DMS 273 treated with DMSO at 0.1 percent for 48 hours (cell line): ENCODE measurements at places on chromosomes 4 and X.

- peak; percentile 19 for DNase-seq
Measured at GRCh38 chr4:169619518-169619957, 840 bp upstream of the CLCN3 start.

DNA sequence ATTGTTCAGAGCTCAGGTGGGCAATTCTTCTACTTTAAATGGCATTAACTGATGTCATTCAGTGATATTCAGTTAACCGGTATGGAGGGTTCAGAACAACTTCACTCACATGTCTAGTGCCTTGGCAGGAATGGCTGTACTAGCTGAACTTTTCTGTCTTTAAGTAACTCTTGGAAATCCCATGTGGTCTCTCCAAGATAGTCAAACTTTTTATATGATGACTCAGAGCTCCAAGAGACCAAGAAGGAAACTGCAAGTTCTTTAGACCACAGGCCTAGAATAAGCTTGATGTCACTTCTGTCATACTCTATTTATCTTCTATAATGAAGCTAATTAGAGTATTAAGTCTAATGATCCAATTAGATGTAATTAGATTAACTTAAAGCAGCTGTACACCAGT, 24.9 kb downstream of the LHFPL1 start:
- no peak for DNase-seq

GRCh38 chr4:86896596-86896995, 4.4 kb upstream of the C4orf36 start:
- DNase-seq = no peak

- no peak for DNase-seq
Measured at GRCh38 chr4:80005863-80006262, 67.2 kb downstream of the ANTXR2 start.

GRCh38 chr4:122099896-122100295, 52.2 kb upstream of the BLTP1 start:
- no peak for DNase-seq

- DNase-seq = no peak
Measured at GRCh38 chrX:16838202-16839066, 31.7 kb downstream of the RBBP7 start.

GRCh38 chrX:150582338-150582948, 14.0 kb downstream of the MTM1 start:
- no peak for DNase-seq

GRCh38 chrX:50447535-50447934, 23.1 kb downstream of the DGKK start:
- DNase-seq = no peak

- no peak for DNase-seq
Measured at GRCh38 chrX:53319614-53320542, 38.5 kb upstream of the IQSEC2 start.

DNA sequence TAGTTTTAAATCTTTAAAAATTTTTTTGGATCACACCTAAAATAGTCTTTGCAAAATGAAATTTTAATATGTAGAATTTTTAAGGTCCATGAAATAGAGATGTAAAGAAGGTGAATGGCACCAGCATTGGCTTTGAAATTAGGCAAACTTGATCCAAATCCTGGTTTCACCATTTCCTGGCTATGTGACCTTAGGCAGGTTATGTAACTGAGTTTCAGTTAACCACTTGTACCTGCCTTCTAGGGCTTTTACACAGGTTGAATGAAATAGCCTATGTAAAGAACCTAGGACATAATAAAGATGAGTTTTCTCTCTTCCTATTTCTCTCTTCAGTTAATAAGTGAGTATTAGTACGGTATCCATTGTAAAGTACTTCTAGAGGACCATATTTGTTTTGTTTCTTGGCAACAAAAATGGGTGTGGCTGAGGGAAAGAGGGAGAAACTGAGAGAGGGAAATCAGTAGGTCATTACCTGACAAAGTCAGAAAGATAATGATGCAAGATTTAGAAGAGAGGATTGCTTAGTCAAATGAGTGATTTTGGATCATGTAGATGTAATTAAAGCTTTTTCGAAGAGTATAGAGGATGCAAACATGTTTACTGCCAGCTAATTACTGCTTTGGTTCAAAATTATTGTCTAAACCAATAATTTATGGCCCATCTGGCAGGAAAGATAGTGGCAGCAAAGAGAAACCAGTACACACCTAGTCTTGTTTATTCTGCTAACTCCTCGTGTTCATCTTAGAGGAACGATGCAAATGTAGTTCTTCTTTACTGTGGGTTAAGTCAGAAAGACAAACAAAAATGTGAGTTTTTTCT, 81.9 kb downstream of the PDLIM5 start:
- DNase-seq = no peak

DNA sequence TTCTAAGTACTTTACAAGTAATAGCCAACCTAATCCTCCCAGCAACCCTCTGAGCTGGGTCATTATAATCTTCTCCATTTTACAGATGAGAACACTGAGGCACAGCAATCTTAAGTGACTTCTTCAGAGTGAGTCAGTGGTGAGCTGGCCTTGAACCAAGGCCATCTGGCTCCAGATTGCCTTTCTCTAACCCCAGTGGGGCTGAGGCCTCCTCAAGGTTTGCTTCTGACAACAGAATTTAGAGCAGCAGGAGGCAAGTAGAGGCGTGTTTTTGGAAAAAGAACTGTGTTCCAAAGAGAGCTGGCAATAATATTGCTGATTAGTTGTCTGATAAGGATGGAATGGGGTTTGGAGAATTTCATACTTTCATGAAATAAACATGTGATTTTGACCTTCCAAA, 41.2 kb downstream of the PIR start:
- DNase-seq = peak; percentile 60

DNA sequence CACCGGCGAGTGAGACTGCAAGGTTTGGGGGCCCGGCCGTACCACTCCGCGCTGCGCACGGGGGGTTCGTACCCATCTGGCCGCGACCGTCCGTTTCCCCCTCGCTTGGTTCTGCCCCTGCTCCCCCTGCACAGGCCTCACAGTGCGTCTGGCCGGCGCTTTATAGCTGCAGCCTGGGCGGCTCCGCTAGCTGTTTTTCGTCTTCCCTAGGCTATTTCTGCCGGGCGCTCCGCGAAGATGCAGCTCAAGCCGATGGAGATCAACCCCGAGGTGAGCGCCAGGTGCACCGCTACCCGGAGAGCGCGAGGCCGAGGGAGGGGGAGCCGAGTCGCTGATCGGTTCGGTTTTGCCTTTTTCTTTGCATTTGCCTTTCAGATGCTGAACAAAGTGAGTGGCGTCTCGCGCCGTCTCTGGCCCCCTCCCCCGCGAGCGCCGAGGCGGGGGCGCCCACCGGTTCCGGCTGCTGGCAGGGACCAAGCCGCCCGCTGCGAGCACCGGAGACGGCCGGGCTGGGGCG, at the start of gene UCHL1:
Gene UCHL1 (plus strand): TSS at position 189 of the 517 bp plus-strand sequence. CDS start 49 bp downstream, at position 238.
- peak; percentile 76 for DNase-seq

DNA sequence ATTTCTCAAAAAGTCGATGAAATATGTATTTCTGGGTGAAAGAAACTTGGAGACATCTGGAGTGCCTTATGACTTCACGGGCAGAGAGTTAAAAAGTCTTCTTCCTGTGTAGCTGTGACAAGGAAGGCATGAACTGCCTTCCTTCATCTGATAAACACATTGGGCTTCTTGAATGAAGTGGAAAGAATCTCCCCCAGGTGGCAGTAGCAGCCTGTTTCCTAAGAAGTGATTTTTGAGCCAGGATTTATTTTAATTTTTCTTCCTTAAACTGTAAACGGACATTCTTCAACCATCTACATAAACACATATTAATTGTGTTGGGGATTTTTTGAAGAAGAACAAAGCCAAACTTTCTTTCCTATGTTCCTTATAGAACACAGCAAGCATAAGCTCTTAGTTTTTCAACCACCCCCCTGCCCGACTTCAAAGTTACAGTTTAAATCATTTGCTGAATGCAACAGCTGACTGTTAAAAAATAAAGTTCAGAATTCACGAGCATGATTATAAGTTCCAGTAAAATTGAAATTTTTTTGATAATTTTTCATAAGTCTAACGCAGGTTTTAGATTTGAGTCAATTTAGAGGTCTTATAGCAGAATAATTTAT, 980 bp upstream of the GIMD1 start:
- peak; percentile 4 for DNase-seq

DNA sequence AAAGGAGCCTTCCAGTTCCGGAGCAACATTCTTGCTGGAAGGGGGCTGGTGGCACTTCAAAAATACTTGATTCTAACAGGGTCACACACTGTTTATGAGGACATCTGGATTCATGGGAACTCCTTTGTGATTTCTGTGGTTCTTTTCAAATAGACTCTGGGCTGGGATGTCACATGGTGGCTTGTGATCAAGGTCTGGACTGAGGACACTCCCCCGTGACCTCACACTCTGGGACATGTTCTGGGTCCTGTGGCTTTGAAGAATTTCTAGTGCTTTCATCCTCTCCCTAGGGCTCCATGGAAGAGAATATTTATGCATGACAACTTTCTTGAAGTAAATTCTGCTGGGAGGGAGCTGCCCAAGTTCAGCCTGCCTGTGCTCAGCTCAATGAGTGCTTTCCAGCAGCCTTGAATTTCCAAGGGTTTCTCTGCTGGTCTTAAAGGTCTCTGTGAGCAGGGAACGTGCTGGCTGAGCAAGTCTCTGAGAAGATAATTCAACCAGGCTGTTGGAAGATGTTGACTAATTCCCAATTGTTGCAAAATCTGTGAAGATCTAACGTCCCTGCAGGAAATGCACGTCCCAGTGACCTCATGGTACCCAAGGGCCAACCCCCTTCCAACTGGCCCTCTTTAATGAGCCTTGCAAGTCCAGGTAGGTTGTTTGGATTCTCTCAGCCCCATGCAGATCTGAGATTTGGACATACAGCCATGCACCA, 36.3 kb downstream of the GPR143 start:
- DNase-seq = no peak

DNA sequence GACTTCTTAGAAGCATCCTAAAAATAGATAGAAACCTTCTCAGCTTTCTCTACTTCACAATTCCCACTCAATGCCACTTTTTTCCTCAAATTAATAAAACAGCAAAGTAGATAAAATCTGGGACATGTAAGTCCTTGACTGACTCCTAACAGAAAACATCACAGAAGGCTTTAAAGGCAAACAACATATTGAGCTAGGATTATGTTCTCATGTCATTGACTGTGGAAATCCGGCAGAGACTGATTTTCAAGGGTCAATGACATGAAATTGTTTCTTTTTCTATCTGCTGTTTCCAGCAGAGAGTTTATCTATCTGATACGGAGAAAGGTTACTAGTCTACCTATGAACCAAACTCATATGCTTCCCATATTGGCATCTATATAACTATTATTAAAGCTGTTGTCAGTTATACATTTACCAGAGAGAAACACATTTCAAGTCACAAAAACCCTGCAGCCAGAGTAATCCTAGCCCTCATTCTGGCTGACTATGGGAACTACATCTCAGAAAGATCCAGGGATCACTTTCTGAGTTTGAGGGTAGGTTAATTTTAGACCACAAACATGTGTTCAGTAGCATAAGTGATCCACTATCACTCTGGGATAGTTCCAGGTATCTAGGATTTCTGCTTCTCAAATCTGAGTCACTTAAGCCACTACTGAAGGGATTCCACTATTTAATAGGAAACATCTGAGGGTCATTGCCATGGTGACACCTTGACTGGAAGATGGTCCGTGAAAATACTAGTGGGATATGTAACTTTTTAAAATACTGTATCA, 147.6 kb downstream of the PPP3CA start:
- no peak for DNase-seq
